ENCODE measurements at places on chromosomes 12 and 14.

DNA sequence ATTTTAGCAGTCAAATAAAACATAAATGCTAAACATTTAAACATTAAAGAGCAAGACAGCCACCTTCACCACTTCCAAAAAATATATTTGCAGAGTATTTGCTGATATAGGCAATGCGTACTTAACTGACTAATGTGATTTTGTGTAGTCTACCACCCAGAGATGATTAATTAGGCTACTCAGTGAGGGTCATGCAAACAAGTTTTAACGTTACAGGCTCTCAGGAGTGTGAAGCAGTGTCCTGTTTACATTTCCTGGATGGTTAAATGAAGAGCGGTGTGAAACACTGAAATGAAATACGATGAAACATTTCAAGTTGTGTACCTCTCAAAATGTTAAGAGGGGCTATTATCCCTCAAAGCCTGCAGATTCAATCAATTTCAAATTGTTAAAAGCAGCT lies 165.8 kb upstream of the LRIG3 start:
- DNase-seq, result no peak

DNA sequence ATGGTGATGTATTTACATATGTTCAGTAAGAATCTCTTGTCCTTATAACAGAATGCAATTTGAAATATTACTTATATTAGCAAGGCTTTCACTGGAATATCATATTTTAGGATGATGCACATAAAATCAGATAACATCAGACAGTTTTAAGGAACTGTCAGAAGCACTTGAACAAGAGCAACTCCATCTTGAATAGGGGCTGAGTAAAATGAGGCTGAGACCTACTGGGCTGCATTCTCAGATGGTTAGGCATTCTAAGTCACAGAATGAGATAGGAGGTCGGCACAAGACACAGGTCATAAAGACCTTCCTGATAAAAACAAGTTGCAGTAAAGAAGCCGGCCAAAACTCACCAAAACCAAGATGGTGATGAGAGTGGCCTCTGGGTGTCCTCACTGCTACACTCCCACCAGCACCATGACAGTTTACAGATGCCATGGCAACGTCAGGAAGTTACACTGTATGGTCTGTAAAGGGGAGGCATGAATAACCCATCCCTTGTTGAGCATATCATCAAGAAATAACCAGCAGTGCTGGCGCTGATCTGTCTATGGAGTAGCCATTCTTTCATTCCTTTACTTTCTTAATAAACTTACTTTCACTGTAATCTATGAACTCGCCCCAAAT lies 27.6 kb upstream of the ETV6 start:
- DNase-seq, result peak; percentile 55

DNA sequence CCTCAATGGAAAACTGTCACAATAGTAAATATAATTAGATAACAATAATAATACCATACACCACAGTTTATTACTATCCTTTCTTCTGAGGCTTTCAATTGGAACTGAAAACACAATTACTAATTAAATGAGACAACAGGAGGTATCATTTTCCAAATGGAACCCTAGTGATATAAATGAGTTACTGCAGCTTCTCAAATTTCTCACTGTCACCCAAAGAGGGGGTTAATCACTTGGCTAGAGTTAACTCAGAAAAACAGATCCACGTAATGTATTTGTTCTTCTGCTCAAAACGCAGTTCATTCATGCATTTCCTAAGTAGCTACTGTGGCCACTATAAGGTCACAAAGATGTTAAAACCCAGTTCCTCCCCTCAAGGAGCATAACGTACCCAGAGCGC lies 120.9 kb upstream of the FOXN3 start:
- DNase-seq, result no peak

DNA sequence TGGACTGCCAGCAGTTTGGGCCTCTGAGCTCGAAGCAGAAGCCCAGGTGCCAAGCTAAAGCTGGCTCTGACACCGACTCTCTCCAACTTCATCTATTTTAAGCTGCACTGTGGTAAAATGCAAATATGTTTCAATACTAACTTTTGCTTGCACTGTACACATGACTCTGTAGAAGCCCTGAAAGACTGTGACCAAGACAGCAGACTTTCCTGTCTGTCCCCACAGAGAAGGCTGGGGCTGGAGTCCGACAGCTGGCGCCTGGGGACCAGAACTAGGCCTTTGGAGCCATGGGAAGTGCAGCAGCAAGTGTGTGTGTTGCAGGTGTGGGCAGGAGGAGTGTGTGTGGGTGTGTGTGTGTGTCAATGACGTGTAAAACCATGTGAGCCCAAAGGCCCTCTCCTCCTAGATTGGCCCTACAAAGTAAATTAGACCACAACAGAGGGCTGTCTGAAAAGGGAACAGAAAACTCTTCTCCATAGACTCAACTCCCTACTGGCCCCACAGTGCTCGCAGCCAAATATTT lies 16.4 kb upstream of the RAB35 start:
- DNase-seq, result no peak

DNA sequence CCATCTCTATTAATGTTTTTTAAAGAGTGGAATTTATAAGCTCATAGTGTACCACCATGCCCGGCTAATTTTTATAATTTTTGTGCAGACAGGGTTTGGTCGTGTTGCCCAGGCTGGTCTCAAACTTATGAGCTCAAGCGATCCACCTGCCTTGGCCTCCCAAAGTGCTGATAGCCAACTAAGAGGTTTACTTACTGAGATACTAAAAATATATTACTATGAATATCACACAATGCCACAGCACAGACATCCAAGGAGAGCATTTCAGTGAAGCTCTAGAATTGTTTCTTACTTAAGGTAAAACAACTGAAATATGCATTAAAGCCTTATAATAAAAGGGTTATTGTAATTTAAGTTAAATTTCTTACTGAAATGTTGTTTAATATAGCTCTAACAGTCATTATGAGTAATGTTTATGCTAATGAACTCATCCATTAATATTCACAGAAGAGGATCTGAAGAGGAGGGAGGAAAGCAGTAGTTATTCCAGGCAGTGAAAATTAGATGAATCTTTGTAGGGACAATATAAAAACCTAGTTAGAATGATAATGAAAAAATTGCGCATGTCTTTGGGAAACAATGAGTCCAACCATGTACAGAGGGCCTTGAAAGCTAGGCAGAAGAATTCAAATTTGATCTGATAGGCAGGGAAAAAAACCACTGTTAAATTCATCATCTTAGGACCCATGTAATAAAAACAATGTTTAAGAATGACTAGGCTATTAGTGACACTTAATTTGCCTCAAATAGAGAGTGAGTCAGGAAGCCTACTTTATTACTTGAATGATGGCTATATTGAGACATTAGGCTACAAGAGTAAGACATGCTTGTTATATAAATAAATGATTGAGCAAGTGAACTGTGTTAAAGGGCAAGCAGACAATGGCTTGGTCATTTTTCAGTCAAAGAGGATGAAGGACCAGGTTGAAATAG lies 99.2 kb downstream of the SLC41A2 start:
- DNase-seq, result no peak

DNA sequence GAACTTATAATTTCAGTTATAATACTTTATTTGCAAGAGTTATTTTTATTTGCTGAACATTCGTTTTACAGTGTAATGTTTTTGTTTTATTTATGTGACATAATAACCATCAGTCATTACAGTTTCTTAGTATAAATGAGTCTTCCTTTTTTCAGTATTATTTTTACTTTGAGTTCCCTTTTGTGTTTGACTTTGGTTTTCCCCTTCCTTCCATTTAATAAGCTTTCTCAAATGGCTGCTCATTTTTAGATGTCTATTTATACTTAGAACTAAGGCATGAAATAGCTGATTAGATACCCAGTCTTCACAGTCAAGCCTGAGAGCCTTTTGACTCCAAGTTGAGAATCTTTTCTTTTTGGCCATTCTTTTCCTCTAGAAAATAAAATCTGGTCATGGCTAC lies 404.5 kb downstream of the LRFN5 start:
- no peak for DNase-seq

GRCh38 chr12:120588948-120589930 lies 8.0 kb upstream of the POP5 start:
- DNase-seq, result no peak

DNA sequence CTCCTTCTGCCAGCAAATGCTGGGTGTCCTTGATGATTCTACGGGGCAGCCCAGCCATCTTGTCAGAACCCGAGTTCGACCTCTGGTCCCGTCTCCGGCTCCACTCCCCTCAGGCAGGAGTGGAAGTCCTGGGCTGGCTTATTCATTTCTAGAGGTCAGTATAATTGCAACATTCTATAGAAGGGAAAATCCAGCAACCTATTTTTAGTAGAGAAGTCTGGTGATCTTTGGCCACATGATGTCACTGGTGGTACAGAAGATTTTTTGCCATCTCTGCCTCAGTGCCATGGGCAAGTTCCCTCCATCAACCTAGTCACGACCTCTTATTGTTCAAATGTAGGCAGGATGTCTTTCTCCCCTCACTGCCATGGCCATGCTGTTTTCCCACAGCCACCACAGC lies 22.4 kb downstream of the OR10G2 start:
- DNase-seq, result no peak

GRCh38 chr12:20486233-20486632 lies 117.9 kb downstream of the PDE3A start:
- DNase-seq, result no peak

DNA sequence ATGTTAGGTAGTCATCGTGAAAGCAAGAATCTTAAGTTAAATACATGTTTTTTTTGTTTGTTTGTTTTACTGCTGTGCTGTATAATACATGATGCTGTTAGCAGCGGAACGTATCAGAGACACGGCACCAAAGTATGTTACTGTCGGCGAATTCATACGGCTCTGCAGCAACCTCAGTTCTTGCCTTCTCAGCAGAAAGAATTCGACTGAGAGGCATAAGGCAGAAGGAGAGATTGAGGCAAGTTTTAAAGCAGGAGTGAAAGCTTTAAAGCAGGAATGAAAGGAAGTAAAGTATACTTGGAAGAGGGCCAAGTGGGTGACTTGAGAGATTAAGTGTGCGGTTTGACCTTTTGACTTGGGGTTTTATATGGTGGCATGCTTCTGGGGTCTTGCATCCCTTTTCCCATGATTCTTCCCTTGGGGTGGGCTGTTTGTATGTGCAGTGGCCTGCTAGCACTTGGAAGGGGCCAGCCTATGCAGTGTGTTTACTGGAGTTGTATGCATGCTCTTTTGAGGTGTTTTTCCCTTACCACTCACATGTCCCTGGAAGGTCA lies 23.7 kb downstream of the LEMD3 start:
- DNase-seq, result no peak

GRCh38 chr12:124726596-124727263 lies 136.9 kb downstream of the SCARB1 start:
- no peak for DNase-seq

GRCh38 chr12:118773956-118774723 lies 207.2 kb upstream of the SRRM4 start:
- DNase-seq, result peak; percentile 99

DNA sequence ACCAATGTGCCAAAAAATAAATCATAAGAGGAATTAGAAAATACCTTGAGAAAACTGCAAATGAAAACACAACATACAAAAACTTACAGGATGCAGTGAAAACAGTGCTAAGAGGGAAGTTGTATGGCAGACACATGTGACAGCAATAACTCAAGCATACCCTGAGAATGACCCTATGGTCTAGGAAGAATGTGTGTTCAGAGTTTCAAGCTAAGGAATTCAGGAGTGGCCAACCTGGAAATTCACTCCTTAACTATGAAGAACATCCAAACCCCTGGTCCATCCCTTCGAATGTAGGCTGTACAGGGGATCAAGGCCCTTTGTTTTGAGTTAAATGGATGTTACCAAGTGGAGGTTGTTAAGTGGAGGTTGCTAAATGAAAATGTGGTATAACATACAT lies 16.7 kb upstream of the TTC9 start:
- DNase-seq, result no peak

- no peak for DNase-seq
Measured at GRCh38 chr14:92401561-92401960, 78.6 kb downstream of the SLC24A4 start.

GRCh38 chr14:68587931-68588330 lies 204.9 kb downstream of the ZFP36L1 start:
- no peak for DNase-seq

DNA sequence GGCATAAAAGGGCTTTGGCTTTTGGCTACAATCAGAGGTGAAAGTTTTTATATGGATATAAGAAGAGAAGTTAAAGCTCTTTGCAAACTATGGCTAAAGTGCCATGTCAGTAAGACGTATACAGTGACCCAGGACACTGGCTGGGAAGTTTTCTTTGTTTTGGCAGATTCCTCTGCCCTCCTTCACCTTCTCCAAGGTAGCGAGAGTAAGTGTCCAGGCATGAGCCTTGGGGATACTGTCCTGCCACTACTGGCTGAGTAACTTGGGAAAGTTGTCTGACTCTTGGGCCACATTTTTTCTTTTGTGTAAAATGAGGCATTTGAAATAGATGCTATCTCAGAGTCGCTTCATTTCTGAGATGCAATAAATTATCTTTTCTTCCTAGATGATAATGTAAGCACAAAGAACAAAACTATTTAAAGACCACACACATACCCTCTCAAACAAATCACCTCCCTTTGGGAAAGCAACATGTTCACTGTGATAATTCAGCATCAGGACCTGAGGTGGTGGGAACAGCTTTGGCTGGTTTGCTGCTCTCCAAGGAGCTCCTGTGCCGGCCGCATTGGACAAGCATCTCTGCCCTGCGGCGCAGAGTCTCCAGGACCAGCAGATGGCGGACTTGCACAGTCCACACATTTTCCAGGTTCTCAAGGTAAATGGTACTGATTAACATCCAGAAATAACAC lies 106.3 kb downstream of the PTCSC3 start:
- DNase-seq, result peak; percentile 78

GRCh38 chr14:51939755-51940301 lies 49.5 kb upstream of the RTRAF start:
- no peak for DNase-seq
